ENCODE measurements at places on chromosomes 1 and 21. TPM values are rescaled to one million over a fixed set of nuclear protein-coding genes. Genes with fewer than 3 reads are reported as not detected.

The SEMA6C gene
- polyA plus RNA-seq = 29.8 TPM

The RHBDL2 gene
- polyA plus RNA-seq = 1.4 TPM

The SMIM1 gene
- 6.6 TPM for polyA plus RNA-seq

The LCE1E gene
- polyA plus RNA-seq = not detected

The SPATA45 gene
- polyA plus RNA-seq = 0.75 TPM

The CYP4A22 gene
- 8.2 TPM for polyA plus RNA-seq

The NHLH1 gene
- 0.22 TPM for polyA plus RNA-seq

The KCNT2 gene
- polyA plus RNA-seq = 12.5 TPM

The GNG12 gene
- polyA plus RNA-seq = 105 TPM

The POU3F1 gene
- polyA plus RNA-seq = 0.63 TPM

The C1QA gene
- polyA plus RNA-seq = 10.1 TPM

The ROR1 gene
- polyA plus RNA-seq = 36.8 TPM

The ZZZ3 gene
- polyA plus RNA-seq = 73.0 TPM

The EVI5 gene
- 24.3 TPM for polyA plus RNA-seq

The OR2L5 gene
- not detected for polyA plus RNA-seq

The USH2A gene
- 0.38 TPM for polyA plus RNA-seq

The OR6N1 gene
- not detected for polyA plus RNA-seq

The B3GALT2 gene
- 13.8 TPM for polyA plus RNA-seq

The GJA9 gene
- polyA plus RNA-seq = 0.76 TPM

The FLG2 gene
- 0.40 TPM for polyA plus RNA-seq

The AGBL4 gene
- polyA plus RNA-seq = 1.2 TPM

The PRDM16 gene
- 7.3 TPM for polyA plus RNA-seq

The HLCS gene
- 18.0 TPM for polyA plus RNA-seq

The FCRL2 gene
- 0.17 TPM for polyA plus RNA-seq

The SPATA17 gene
- 17.0 TPM for polyA plus RNA-seq

The RHD gene
- 2.1 TPM for polyA plus RNA-seq

The TMEM125 gene
- 15.6 TPM for polyA plus RNA-seq

The ANKRD34A gene
- 0.57 TPM for polyA plus RNA-seq

The CNR2 gene
- 0.08 TPM for polyA plus RNA-seq

The DYRK3 gene
- polyA plus RNA-seq = 8.0 TPM

The TMPRSS3 gene
- 1.7 TPM for polyA plus RNA-seq

The RGS21 gene
- polyA plus RNA-seq = not detected

The HMGCS2 gene
- 79.7 TPM for polyA plus RNA-seq

The HOOK1 gene
- 83.2 TPM for polyA plus RNA-seq

The TMEM79 gene
- polyA plus RNA-seq = 5.9 TPM

The TPTE gene
- polyA plus RNA-seq = not detected

The LCE1B gene
- polyA plus RNA-seq = not detected

The PADI2 gene
- 2.7 TPM for polyA plus RNA-seq

The MTARC1 gene
- polyA plus RNA-seq = 26.8 TPM

The PPFIA4 gene
- 9.7 TPM for polyA plus RNA-seq

The PLA2G2C gene
- polyA plus RNA-seq = 0.10 TPM

The ATAD3A gene
- 21.5 TPM for polyA plus RNA-seq

The GBP4 gene
- polyA plus RNA-seq = 9.7 TPM

The TNNI3K gene
- 2.6 TPM for polyA plus RNA-seq

The UTS2 gene
- not detected for polyA plus RNA-seq

The CSF3R gene
- polyA plus RNA-seq = 5.2 TPM

The MRPL9 gene
- 124 TPM for polyA plus RNA-seq

The LCE3E gene
- polyA plus RNA-seq = not detected

The FALEC gene
- 0.83 TPM for polyA plus RNA-seq

The VCAM1 gene
- 44.6 TPM for polyA plus RNA-seq

The SLC50A1 gene
- 57.8 TPM for polyA plus RNA-seq

Measured in left kidney (tissue), 8 donors.